Stimulated activated CD4-positive, alpha-beta T cell treated with anti-CD3 and anti-CD28 coated beads, Interleukin-12 subunit alpha, Interleukin-12 subunit beta, amount 100 ng/mL, for 24 hours (primary cell): ENCODE measurements at places on chromosomes 7 and 10.

- no peak for DNase-seq
Observed at GRCh38 chr7:157918326-157919080, 581.7 kb downstream of the DNAJB6 start.

- no peak for DNase-seq
Observed at GRCh38 chr10:76188216-76188615, 756.8 kb downstream of the LRMDA start.

- DNase-seq, result no peak
Observed at GRCh38 chr7:80439894-80440821, 71.7 kb downstream of the GNAT3 start.

GRCh38 chr7:135682191-135682590, 19.9 kb downstream of the STMP1 start:
- no peak for DNase-seq

GRCh38 chr7:157729566-157729965, 392.8 kb downstream of the DNAJB6 start:
- DNase-seq, result no peak

GRCh38 chr7:33066771-33067170, 4.2 kb upstream of the NT5C3A start:
- DNase-seq, result no peak

GRCh38 chr7:54596747-54597146, 54.6 kb downstream of the VSTM2A start:
- DNase-seq, result no peak

GRCh38 chr7:1290026-1290678, 57.5 kb downstream of the UNCX start:
- no peak for DNase-seq

- DNase-seq, result no peak
Observed at GRCh38 chr7:158475036-158475678, 112.5 kb downstream of the PTPRN2 start.

GRCh38 chr7:82438521-82438920, 5.1 kb downstream of the CACNA2D1 start:
- DNase-seq, result no peak
